Endothelial cell (in vitro differentiated cells): ENCODE measurements at places on chromosomes 16 and 17.
A peak's percentile ranks its signal among the peaks of the same experiment; 100 is the strongest.

DNA sequence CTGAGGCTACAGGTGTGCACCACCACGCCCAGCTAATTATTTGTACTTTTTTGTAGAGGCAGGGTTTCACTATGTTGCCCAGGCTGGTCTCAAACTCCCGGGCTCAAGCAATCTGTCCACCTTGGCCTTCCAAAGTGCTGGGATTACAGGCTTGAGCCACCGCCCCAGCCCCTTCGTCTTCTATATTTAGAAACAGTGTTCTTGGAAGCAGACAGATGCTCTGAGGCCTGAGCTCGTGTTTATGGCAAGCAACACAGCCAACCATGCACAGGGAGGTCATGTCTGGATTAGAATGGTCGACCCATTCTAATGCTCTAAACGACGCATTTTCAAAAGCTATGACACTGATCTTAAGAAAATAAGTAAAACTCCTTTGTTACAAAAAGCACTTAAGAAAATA, 16.6 kb downstream of the TMEM204 start:
- no peak for DNase-seq

GRCh38 chr16:51326131-51326856, 175.2 kb upstream of the SALL1 start:
- no peak for DNase-seq

DNA sequence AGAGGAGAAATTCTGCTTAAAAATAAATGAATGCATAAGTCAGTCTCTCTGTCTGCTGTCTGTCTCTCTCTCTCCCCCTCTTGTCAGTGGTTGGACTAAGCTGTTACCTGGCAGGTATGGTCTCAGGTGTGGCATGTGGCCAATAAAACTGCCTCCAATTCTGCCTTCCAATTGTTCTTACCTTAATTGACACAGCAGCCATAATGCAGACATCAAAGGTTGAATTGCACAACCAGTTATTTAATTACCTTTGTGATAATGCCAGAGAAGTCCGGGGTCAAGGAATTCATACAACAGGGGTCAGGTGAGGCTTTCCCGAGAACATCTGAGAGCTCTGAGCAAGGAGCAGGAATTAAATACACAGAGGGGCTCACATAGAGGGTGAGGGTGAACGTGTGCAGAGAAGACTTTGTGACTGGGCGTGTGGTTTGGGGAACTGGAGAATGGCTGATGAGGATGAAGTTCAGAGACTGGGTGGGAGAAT, 78.8 kb upstream of the CDYL2 start:
- DNase-seq, result no peak

DNA sequence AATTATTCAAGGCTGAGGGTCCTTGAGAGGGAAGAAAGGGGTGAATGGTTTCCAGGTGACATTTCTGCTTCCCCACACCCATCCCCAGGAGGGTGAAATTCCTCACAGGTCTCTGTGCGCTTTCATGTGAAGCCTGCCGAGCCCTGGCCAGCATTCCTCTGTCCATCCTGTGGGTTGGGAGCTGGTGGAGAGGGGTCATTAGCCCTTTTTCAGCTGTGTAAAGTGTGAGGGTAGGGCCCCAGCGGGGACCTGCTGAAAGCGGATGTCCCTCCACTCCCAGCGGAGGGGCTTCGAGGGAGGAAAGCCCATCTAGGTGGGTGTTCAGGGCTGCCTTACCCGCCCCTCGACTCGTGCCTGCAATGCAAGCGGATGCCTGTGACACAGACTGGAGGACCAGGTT, 53.3 kb upstream of the DLX4 start:
- no peak for DNase-seq

- peak; percentile 72 for DNase-seq
Observed at GRCh38 chr17:44331249-44331760, 6.7 kb upstream of the SLC25A39 start.

DNA sequence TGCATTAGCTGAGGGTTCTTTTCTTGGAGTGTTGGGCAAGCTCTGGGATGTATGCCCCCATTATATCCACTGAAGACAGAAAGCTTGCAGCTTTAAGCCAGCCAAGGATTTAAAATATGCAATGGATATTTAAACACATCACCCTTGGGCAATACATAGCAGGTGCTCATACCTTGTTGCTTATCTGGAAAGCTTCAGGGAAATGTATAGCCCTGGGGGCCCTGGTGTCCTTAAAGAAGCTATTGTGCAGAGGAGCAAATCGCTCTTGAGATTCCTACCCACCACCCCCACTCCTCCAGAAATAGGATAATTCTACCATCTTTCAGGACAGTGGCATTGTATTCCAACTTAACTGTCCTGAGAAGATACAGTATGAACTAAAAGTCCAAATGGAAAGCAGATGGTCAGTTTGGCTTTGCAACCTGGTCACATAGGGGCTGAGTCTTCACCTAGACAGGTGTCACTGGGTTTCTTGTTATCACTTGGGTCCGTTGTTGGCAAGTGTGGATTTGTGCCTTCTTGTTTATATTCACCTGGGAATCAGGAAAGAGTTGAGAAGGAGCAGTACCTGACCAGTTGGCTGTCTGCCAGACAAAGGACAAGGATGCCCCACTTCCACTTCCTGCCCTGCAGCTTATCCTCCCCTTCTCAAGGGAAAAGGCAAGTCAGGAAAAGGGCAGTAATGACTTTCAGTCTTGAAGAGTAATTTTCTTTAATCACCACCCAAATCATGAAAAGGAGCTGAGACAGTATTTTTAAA, 3.4 kb downstream of the ANKRD40CL start:
- DNase-seq, result peak; percentile 29
